ENCODE measurements at places on chromosomes 7 and 10. TPM values are rescaled to one million over a fixed set of nuclear protein-coding genes. Genes with fewer than 3 reads are reported as not detected.

Gene ELN
- not detected for total RNA-seq

Gene CALCR
- 0.14 TPM for total RNA-seq

Gene GNAT3
- not detected for total RNA-seq

Gene PAPOLB
- total RNA-seq = not detected

Gene LDB1
- 22.7 TPM for total RNA-seq

Gene CYP2C9
- not detected for total RNA-seq

Gene OR6B1
- not detected for total RNA-seq

Gene SLC39A12
- not detected for total RNA-seq

Gene PLPP4
- 6.8 TPM for total RNA-seq

Data from Caki2 (cell line).